ENCODE measurements at places on chromosomes 6 and 20.

- no peak for DNase-seq
Observed at GRCh38 chr6:53038596-53038995, 26.6 kb upstream of the FBXO9 start.

GRCh38 chr6:33602180-33602579 is 18.9 kb upstream of the ITPR3 start:
- DNase-seq, result no peak

- DNase-seq, result no peak
Observed at GRCh38 chr6:22288721-22289120, 8.1 kb downstream of the PRL start.

GRCh38 chr6:1597121-1597744 is 12.5 kb upstream of the FOXC1 start:
- DNase-seq, result no peak

DNA sequence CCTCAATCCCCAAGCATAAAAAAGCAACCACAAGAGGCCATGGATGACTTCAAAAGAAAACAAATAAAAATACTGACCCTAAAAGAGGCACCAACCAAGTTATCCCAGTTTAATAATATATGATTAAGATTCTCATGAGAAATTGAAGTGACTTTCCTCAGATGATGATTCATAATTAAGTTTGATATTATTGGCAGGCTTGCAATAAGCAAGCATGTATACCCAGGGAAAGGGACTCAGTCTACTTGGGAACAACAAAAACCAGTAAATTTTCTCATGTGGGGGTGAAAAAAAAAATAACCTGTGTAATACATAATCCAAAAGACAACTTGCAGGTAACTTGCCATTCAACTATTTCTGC is 19.6 kb downstream of the JAG1 start:
- no peak for DNase-seq

DNA sequence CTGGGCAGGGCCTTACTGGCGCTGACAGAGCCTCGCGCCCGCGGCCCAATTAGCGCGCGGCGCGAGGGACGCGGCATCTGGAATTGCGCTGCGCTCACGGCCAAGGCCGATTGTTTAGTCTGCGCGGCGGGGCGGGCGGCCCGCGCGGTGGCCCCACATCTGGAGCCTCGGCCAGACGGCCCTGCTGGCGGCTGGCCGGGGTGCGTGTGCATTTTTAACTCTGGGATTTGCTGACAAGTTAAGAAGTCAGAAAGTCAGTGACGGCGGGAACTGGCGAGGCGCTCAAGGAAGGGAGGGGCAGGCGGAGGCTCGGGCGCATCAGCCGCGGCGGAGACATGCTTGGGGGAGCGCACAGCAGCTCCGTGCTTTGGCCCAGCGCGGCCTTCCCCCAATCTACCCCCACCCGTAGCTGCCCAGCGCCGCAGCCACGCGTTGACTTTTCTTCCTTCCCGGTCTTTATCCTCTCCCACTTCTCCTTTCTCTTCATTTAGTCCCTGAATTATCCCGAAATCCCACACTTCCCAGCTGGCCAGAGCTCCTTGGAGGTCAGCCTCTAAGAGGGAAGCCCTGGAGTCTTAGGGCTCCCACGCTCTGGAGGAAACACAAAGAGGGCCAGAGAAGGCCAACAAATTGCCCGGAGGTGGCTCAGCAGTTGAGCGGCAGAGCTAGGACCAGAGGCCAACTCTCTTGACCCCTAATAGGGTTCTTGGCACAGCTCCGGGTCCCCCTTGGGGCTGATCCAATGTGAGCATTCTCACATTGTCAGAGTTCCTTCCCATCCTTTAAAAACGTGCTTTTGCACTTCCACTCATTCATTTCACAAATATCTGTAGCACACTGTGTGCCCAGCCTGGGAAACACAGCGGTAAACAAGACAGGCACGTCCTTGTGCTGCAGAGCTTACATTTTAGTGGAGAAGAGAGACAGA is 40.8 kb upstream of the FOXP4 start:
- DNase-seq, result no peak

DNA sequence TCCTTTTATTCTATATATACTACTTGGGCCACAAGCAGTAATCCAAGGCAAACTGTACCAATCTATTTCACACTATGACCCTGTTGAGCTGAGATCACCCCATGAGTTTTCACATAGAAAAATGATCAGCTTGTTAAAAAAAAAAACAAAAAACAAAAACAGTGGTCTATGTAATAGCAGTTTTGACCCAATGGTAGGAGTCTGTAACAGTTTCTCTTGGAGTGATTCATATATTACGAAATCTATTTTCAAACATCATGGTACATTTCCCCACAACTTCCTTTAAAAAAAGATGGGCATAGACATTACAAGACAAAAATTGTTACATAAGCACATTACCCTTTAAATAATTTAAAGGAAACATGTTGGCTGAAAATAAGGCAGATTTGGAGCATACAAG is 78.1 kb downstream of the PRSS35 start:
- no peak for DNase-seq

GRCh38 chr20:19074828-19075516 is 137.5 kb upstream of the SLC24A3 start:
- no peak for DNase-seq

DNA sequence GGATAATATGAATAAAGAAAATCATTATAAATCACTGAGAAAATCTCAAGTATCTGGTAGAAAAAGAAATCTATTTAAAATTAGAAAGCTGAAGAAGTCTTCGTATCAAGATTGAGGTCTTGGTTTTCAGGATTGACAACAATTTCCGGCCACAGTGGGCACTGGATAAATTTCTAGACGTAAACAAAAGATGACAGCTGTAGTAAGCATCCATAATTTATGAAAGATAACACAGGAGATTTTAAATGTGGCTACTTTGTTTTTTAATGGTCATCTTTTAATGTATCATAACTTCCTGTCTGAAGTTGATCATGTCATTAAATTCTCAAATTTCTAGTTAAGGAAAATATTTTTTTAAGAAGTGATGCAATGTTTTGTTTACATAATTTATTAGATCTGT is 444.2 kb downstream of the HTR1B start:
- no peak for DNase-seq

GRCh38 chr20:43722153-43722505 is 4.7 kb downstream of the GTSF1L start:
- DNase-seq, result no peak

GRCh38 chr20:49228676-49229075 is 9.5 kb downstream of the DDX27 start:
- no peak for DNase-seq

DNA sequence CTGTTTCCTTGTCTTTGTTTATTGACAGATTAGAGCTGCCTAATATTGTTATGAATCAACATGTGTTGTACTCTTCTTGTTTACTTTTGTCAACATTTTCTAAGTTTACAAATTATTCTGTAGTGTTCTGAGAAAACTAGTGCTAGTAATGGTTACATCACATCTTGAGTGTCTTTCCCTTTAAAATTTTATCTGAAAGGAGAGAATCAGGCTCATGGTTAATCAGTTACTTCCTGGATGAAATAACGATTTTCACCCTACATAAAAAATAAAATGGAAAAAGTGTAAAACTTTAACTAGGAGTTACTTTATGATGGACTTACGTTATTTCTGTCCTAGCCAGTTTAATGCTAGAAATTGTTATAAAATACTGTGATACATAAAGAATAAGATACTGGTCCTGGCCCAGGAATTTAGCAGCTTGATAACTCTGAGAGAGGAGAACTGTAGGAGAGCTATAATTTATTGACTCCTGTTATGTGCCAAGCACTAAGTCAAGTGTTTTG is 26.4 kb upstream of the BMP5 start:
- DNase-seq, result no peak

GRCh38 chr6:129748901-129749748 is 39.1 kb upstream of the ARHGAP18 start:
- no peak for DNase-seq

DNA sequence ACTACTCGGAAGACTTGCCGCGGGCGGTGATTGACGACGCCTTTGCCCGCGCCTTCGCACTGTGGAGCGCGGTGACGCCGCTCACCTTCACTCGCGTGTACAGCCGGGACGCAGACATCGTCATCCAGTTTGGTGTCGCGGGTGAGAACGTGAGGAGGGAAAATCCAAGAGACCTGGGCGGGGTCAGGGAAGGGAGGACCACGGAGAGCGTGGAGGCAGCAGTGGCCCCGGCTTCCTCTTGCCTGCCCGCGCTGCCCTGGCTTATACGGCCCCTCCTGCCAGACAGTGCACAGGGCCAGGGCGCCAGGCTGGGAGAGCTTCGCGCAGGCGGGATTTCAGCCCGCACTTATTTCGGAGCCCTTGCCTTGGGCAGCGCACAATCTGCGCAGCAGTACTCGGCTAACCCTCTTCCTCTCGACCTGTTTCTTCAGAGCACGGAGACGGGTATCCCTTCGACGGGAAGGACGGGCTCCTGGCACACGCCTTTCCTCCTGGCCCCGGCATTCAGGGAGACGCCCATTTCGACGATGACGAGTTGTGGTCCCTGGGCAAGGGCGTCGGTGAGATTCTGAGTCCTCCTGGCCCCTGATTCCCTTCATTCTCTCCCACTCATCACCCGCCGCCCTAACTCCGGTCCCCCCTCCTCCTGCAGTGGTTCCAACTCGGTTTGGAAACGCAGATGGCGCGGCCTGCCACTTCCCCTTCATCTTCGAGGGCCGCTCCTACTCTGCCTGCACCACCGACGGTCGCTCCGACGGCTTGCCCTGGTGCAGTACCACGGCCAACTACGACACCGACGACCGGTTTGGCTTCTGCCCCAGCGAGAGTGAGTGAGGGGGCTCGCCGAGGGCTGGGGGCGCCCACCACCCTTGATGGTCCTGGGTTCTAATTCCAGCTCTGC is 2.0 kb downstream of the MMP9 start:
- DNase-seq, result no peak

- DNase-seq, result no peak
Observed at GRCh38 chr6:43853066-43853650, 83.1 kb downstream of the VEGFA start.

DNA sequence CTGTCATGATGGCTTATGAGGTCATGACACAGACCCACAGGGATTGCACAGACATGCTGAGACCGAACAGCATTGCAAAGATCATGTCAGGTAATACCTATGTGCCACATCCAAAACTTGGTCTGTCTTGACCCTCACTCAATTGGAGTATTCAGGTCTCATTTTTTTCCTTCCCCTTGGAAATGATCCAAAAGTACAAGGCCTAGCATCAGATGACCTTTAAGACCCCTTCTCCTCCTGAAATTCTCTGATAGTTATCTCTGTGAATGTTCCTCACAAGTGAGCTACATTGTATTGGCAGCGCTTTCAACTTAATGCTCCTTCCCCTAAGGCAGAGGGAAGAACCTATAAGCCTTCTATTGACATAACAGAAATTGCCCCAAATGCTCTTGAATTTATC is 507.4 kb upstream of the JARID2 start:
- DNase-seq, result no peak

- DNase-seq, result no peak
Observed at GRCh38 chr6:131451321-131452144, 121.5 kb upstream of the ARG1 start.

- DNase-seq, result no peak
Observed at GRCh38 chr20:62258499-62259293, 20.4 kb downstream of the OSBPL2 start.

GRCh38 chr6:154887051-154887450 is 108.1 kb upstream of the TIAM2 start:
- no peak for DNase-seq

GRCh38 chr20:3311623-3312022 is 72.6 kb upstream of the SLC4A11 start:
- DNase-seq, result no peak

- DNase-seq, result no peak
Observed at GRCh38 chr6:43900560-43900915, 130.5 kb downstream of the VEGFA start.

DNA sequence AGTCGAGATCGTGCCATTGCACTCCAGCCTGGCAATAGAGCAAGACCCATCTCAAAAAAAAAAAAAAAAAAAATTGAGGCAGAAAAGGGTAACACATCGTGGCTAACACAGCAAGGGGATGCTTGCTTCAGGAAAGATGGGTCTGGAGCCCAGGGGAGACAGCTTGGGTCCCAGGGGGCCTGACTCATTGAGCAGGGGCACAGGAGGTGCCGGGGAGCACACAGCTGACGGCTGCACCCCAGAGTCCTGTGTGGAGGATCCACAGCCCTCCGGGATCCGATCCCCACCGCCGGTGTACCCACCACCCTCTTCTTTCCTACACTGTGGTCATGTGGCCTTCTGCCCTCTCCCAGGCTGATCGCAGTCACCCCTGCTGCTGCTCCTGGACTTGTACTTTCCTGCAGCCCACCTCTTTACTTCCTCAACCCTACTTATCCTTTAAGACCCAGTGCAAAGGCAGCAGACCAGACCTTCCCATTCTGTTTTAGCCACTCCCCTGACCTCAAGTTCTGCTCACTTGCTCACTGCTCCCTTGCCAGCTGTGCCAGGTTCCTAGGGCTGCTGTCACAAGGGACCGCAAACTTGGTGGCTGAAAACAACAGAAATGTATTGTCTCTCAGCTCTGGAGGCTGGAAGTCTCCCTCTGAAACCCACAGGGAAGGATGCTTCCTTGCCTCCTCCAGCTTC is 17.6 kb upstream of the EZR start:
- no peak for DNase-seq

- DNase-seq, result peak; percentile 23
Observed at GRCh38 chr6:133184798-133185372, 56.3 kb upstream of the EYA4 start.

- DNase-seq, result no peak
Observed at GRCh38 chr6:90497411-90497810, 89.5 kb downstream of the MAP3K7 start.

- DNase-seq, result no peak
Observed at GRCh38 chr6:147194652-147195411, 9.4 kb upstream of the STXBP5 start.

DNA sequence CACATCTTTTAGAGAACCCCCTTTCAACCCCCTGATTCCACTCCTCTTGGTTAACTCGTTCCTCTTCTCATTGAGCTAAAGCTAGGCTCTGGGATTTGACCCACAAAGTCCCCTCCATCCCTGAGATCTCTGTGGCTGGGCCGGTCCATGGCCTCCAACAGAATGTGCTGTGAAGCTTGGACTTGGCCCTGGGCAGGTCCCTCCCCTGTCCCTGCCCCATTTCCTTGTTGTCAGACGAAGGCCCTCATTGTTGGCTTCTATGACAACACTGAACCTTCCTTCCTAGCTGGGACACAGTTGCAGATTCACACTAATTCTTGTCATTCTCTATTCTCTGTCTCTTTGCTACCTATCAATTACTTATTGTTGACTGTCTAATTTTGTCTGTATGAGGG is 156.1 kb downstream of the SYCP2 start:
- DNase-seq, result no peak

- no peak for DNase-seq
Observed at GRCh38 chr6:106858653-106859092, 115.9 kb downstream of the CD24 start.

All from A549 (cell line).